Activated T-cell treated with anti-CD3 and anti-CD28 coated beads, Interleukin-2, amount 50 U/mL, for 72 hours (primary cell): ENCODE measurements at places on chromosomes 13 and 19. TPM values are rescaled to one million over a fixed set of nuclear protein-coding genes. Genes with fewer than 3 reads are reported as not detected.

Gene TEX29
- total RNA-seq = 1.1 TPM

Gene CFD
- 2.1 TPM for total RNA-seq

Gene NOP53
- total RNA-seq = 405 TPM

GRCh38 chr19:14472202-14472938 is 2.8 kb downstream of the PTGER1 start:
- no peak overlapping the region for H3K27ac ChIP-seq
- peaks cover 2% of the 10 kb centered on the region for H3K36me3 ChIP-seq
- H3K4me1 ChIP-seq = peaks cover 36% of the 10 kb centered on the region
- H3K27me3 ChIP-seq = peaks cover 17% of the 10 kb centered on the region
- peak overlapping the region; percentile 70 for H3K4me3 ChIP-seq
- DNase-seq = peak; percentile 88

GRCh38 chr13:64930636-64931035 is 2299.5 kb downstream of the PCDH9 start:
- DNase-seq = no peak
- no peak overlapping the region for H3K27ac ChIP-seq
- H3K27me3 ChIP-seq = no peaks in the 10 kb centered on the region
- no peak overlapping the region for H3K4me3 ChIP-seq
- H3K4me1 ChIP-seq = no peaks in the 10 kb centered on the region
- H3K36me3 ChIP-seq = no peaks in the 10 kb centered on the region

- no peaks in the 10 kb centered on the region for H3K36me3 ChIP-seq
- no peak for DNase-seq
- no peak within 1 kb of the TSS for H3K4me3 ChIP-seq
- H3K4me1 ChIP-seq = peaks cover 7% of the 10 kb centered on the region
Measured at GRCh38 chr19:42389899-42390298, at the start of gene CNFN. Gene CNFN (minus strand): TSS chr19:42390297. CDS start chr19:42389037, 1,260 bp downstream.

DNA sequence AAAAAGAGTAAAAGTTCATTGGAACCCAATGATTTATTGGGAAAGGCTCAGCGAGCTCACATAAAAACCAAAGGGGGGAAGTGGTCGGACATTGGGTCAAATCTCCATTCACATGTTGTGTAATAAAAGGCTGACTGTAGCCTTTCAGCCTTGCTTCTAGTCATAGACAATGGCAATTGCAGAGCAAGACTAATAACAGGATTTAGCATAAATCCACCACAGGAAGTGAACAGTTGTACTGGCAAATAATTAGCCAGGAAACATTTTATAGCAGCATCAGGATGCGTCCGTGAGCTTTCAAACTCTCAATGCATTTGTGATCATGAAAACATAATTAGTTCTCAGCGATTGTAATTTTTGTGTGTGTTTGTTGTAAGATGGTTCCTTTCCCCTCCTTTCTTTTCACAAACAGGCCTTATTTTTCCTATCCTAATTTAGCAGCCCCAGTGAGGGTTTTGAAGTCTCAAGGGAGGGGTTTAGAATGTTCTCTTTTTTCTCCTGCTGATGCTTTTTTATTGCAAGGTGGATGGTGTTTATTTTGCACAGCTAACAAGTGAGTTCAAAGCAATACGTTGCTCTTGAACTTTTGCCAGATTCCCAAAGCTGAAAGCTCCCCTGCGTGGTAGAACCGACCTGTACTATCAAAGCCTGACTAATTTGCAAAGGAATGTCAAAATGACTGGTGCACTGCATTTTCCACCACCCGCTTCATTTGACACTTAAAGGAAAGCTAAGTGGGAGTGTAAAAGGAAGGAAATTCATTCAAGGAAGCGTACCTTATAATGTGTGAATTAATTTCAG is 105.6 kb downstream of the SPRY2 start:
- H3K27me3 ChIP-seq = no peaks in the 10 kb centered on the region
- no peak overlapping the region for H3K27ac ChIP-seq
- no peak for DNase-seq
- no peaks in the 10 kb centered on the region for H3K4me1 ChIP-seq
- H3K4me3 ChIP-seq = no peak overlapping the region

DNA sequence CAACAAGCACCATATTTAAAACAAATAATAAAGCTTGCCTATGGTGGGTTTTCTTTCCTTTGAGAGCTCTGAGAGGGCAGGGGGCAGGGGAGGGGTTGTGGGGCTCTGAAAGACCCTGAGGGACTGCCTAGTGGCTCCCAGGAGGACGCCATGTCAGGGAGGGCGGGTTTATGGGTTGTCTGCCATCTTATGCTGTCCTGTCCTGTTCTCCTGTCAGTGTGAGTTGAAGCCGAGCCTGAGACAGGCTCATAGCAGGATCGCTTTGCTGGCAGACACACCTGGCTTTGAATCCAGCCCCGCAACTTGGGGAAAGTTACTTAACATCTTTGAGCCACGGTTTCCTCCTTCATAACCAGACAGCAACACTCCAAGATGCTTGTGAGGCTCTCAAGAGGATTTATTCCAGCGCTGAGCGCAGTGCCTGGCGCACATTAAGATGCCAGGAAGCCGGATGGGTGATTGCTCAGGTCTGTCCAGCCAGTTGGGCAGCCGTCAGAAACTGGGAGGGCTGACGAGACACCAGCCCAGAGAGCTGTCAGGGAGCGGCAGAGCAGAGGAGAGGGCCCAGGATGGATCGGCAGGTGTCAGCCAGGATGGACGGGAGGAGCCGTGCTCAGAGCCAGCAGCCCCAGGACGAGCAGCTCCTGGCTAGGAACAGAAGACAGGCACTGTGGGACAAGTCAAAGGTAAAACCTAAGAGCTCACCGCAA is 36.8 kb upstream of the C1QTNF9 start:
- H3K27ac ChIP-seq = peak overlapping the region; percentile 99
- H3K27me3 ChIP-seq = no peaks in the 10 kb centered on the region
- no peak for DNase-seq
- peaks cover 93% of the 10 kb centered on the region for H3K4me1 ChIP-seq
- H3K36me3 ChIP-seq = peaks cover 12% of the 10 kb centered on the region

- DNase-seq = no peak
- H3K4me3 ChIP-seq = no peak overlapping the region
Measured at GRCh38 chr13:30362005-30362788, 54.8 kb upstream of the KATNAL1 start.

DNA sequence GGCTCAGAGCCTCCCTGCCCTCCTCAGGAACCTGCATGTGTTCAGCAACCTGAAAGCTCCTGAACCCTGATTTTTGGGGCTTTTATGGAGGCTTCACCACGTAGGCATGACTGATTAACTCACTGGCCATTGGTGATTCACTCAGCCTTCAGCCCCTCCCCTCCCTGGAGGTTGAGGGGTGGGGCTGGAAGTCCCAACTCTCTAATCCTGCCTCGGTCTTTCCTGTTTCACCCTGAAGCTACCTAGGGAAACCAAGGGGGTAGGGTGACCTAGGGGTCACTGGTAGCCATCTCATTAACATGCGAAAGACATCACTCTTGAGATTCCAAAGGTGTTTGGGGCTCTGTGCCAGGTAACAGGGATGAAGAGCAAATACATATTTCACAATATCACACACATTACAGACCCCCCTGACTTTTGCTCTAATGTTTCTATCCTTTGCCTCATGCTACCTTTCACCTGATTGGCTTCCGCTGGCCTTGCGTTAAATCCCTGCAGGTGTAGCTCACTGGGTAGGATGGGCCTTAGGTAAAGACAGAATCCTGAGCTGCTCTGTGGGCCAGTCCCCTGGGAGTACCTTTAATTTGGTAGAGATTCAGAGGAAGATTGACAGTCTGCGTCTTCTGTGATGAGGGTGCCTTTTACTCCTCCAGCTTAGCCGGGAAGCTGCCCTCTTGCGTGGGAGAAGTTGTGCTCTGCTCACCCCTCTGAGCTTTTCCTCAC is 260.6 kb downstream of the ATP8A2 start:
- DNase-seq = no peak
- H3K4me1 ChIP-seq = no peaks in the 10 kb centered on the region
- H3K36me3 ChIP-seq = no peaks in the 10 kb centered on the region
- H3K27ac ChIP-seq = no peak overlapping the region
- H3K4me3 ChIP-seq = no peak overlapping the region
